NCI-H1417 treated with DMSO at 0.1 percent for 48 hours (cell line): ENCODE measurements at places on chromosomes 11 and 22.

- no peak for DNase-seq
Observed at GRCh38 chr11:96095884-96096303, 172.0 kb upstream of the MTMR2 start.

GRCh38 chr11:79040348-79040747 lies 400.5 kb downstream of the TENM4 start:
- DNase-seq = no peak

DNA sequence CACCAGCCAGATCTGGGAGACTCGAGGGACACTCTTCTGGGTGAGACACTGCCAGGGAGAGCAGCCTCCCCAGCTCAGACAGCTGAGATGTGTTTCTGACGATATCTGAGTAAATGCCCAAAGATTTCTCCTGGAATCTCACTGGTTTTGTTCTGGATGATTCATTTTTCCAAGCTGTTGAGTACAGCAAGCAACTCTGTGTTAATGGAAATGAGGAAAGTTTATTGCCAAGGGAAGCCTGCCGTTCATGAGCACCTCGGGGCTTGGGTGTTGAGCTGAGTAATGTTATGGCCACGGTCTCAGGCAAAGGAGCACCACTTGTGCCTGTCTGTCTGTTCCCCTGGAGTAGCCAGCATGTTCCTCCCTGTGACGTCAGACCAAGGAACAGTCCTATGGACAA lies 1132.4 kb downstream of the BRD1 start:
- DNase-seq = no peak

GRCh38 chr11:76702336-76703128 lies 32.0 kb upstream of the LRRC32 start:
- DNase-seq = no peak

GRCh38 chr11:25562417-25562816 lies 769.5 kb upstream of the ANO3 start:
- no peak for DNase-seq

- no peak for DNase-seq
Observed at GRCh38 chr11:67561971-67562619, 21.5 kb upstream of the GSTP1 start.

DNA sequence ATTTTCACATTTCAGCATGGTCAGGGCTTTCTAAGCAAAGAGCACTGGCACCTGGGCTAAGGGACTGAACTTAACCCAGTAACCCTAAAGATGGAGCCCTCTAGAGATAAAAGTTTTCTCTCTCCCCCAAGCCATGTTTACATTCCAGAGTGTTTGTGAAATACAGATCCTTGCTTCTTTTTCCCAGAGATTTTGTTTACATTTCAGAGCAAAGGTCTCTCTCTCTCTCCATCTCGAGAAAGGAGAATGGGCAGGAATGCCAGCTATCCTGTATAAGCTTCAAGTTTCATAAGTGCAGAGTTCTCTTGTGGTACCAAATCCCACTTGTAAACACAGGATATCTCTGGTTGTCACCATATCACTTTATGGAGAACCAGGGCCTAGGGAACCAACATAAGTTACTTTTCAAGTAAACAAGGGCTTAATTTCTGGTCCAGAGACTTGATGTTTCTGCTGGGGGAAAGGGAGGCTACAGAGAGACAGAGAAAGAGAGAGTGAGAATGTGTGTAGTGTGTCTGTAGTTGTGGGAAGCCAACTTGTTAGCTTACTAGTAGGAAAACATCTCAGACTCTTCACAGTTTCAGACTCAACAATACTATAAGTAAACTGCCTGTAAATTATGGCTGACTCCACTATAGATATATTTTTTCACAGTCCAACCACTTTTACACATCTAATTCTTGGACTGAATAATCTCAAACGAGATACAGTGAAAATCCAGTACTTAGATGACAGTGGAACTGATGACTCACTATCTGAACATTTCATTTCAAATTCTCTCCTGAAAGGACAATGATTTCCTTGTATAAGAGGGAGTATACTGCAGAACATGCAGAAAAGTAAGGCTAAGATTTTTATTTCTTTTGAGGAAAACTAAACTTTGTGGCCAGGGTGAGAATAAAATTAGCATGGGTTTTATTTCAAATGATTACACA lies 76.2 kb downstream of the ARHGAP32 start:
- DNase-seq = no peak

- no peak for DNase-seq
Observed at GRCh38 chr22:27993201-27993635, 74.2 kb upstream of the PITPNB start.

DNA sequence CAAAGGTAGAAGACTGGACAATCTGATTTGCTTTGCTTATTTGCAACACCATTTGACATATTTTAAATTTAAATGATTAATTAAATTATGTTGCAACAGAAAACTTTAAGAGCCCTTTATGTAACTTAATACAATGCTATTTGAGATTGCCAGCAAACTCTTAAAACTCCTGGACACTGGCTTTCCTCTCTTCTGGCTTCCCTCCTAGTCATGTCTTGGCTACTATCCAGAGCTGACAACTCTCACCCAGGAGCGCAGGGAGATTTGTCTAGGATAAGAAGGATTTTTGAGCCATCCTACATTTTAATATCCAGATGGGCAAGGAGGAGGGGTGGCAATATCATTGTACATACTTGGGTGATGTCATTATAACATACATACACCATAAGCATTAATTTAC lies 134.3 kb downstream of the ELP4 start:
- no peak for DNase-seq

DNA sequence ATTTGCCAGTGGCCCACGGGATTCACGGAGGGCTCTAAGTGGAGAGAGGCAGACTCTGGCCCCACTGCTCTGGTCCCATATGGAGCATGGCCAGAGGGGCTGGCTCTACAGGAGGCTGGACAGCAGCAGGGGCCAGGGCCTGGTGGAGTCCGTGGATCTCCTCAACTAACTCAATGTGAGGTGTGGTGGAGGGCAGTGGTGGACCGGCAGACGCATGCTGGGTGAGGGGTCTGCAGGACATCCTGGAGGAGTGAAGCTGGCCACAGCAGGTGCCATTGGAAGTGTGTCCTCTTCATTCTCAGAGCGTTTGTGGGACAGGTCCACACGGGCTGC lies 15.6 kb downstream of the IGF2 start:
- no peak for DNase-seq

GRCh38 chr11:20501971-20502370 lies 97.4 kb upstream of the SLC6A5 start:
- peak; percentile 92 for DNase-seq

DNA sequence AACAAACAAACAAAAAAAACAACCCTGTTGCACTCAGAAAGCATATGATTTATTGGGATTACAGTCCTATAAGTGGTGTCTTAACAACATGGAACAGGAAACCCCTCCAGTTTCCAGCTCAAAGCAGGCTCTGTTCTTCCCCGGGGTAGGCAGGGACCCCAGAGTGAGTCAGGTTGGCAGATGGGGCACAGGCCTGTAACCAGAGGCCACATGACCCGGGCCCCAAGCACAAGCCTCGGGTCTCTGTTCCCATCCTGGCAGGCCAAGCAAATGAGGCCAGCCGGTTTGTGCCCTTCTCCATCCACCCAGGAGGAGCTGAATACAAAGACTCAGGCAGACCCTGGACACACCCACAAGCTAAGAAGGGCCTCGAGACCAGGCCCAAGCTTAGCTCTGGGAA lies 75.8 kb downstream of the NAT10 start:
- DNase-seq = no peak
